Sigmoid colon (tissue), 7 donors: ENCODE measurements at places on chromosomes 3 and 15.

- H3K27me3 ChIP-seq = no peaks in the 10 kb centered on the region
- H3K36me3 ChIP-seq = no peaks in the 10 kb centered on the region
- DNase-seq = no peak
- no peak overlapping the region for H3K27ac ChIP-seq
These were observed 6.4 kb downstream of the RASA2 start for GRCh38 chr3:141493184-141493583.

- no peaks in the 10 kb centered on the region for H3K27me3 ChIP-seq
- peaks cover 16% of the 10 kb centered on the region for H3K4me1 ChIP-seq
- DNase-seq = no peak
- H3K36me3 ChIP-seq = peaks cover 33% of the 10 kb centered on the region
- peak overlapping the region; percentile 93 for H3K27ac ChIP-seq
- peak overlapping the region; percentile 95 for H3K4me3 ChIP-seq
These were observed 820 bp upstream of the HMCES start for GRCh38 chr3:129277829-129278271.

- no peaks in the 10 kb centered on the region for H3K4me1 ChIP-seq
- H3K4me3 ChIP-seq = no peak overlapping the region
- H3K27ac ChIP-seq = no peak overlapping the region
These were observed 29.7 kb downstream of the HDAC11 start for GRCh38 chr3:13509816-13510192.

DNA sequence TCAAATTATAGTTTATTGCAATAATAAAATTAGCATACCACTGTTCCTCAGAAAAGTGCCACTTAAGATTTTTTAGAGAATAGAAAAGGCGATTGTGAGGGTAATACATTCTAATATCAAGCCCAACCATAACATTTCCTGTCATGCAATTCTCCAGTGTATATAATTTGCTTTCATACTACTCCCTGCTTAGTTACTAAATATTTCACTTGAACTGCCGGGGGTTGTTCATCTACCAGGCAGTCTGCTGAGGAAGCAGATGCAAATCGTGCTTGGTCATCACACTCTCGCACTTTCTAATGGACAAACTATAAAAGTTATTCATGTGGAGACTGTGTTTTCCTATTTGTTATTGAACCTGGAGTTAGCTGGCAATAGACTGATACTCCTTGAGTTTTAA lies 645.6 kb upstream of the CBLB start:
- no peak overlapping the region for H3K4me3 ChIP-seq
- H3K4me1 ChIP-seq = no peaks in the 10 kb centered on the region
- no peaks in the 10 kb centered on the region for H3K36me3 ChIP-seq
- DNase-seq = no peak
- H3K27ac ChIP-seq = no peak overlapping the region
